CD4-positive, alpha-beta T cell treated with Interleukin-12 subunit alpha and Interleukin-12 subunit beta, for 1 hour (primary cell): ENCODE measurements at places on chromosomes 11 and 22.
A peak's percentile ranks its signal among the peaks of the same experiment; 100 is the strongest.

- no peak for DNase-seq
Measured at GRCh38 chr11:35918716-35919115, 25.1 kb upstream of the LDLRAD3 start.

DNA sequence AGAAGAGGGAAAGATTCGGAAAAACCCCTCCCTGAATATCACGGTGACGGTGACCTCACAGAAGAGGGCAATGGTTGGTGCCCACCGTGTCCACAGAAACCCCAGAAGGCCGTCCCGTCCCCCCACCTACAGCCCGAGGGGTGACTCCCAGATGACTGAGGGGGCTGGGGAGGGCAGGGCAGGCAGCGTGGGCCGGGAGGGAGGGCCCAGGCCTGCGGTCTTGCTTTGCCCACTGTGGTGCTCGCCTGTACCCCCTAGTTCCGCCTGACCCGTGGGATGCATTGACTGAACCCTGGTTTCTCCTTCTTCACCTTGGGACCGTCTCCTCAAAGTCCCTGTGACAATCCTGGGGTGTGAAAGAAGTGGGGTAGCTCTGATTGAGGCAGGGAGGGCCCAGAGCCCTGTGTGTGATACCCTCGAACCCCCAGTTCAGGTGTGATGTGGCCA is 526.7 kb downstream of the BRD1 start:
- DNase-seq, result no peak

DNA sequence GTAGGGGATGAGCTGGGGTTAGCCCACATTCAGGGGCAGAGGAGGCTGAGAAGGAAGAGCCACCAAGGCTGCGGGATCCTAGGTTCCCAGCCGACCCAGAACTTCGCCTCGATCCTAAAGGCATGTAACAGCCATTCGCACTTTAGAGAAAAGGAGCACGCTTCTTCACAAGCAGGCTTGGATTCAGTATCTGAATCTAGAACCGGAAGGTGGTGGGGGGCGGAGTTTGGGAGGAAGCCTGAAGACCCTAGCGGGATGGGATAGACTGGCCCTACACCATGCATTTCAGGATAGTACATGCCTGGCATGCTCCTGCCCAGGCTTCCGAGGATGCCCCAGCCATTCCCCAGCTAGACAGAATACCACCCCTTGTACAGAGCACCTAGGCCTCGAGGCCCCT is 4.4 kb downstream of the SCARF2 start:
- DNase-seq, result no peak

- no peak for DNase-seq
Measured at GRCh38 chr11:42913731-42914130, 398.1 kb upstream of the API5 start.

GRCh38 chr11:104979839-104980238 is 11.5 kb upstream of the CASP4 start:
- DNase-seq, result no peak

DNA sequence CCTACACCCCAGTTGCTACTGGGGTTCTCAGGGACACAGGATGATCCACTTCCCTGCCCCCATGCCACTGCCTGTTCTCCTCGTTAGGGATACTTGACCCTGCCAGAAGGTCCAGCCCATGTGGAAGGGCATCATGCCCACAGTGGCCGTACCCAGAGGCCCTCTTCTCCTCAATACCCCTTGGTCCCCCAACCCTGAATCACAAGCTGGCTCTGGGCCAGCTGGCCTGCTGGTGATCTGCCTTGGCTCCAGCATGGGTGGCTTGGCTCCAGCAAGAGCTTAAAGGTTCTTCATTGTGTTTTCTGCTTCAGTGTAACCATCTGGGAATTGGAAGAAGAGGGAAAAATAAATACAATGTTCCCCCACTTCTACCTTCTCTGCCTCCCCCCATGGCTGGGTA is 11.1 kb upstream of the TPBGL start:
- no peak for DNase-seq

DNA sequence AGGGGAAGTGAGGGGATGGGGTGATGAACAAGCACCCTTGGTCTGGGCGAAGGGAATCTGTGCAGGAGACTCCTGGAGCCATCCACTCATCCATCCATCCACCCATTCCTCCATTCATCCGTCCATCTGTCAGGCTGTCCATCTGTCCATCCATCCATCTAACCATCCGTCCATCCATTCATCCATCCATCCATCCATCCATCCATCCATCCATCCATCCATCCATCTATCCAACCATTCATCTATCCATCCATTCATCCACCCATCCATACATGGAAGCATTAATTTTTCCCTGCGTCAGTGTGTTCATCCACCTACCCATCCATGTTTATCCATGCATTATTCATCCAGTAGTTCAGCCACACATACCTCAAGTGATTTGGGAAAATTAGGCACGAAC is 32.0 kb downstream of the WNT11 start:
- no peak for DNase-seq

DNA sequence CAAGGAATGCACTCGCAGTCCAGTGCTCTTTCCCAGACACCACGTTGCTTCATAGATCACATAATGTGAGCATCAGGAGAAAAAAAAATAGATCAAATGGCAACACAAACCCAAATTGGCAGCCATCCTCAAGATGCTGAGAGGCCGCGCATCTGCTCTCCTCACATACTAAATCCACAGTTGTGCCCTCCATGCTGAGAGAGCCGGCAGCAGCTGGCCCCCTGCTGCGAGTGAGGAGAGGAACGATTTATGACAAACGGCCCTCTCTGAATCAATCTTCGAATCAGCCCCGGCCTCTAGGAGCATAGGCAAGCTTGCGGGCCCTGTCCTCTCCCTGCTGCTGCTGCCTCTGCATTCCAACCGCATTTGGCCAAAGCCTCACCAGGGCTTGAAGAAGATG is 159.9 kb upstream of the TENM4 start:
- no peak for DNase-seq

- DNase-seq, result no peak
Measured at GRCh38 chr11:117443266-117444186, 115.9 kb downstream of the CEP164 start.

- no peak for DNase-seq
Measured at GRCh38 chr22:41106122-41106968, 14.0 kb downstream of the EP300 start.

DNA sequence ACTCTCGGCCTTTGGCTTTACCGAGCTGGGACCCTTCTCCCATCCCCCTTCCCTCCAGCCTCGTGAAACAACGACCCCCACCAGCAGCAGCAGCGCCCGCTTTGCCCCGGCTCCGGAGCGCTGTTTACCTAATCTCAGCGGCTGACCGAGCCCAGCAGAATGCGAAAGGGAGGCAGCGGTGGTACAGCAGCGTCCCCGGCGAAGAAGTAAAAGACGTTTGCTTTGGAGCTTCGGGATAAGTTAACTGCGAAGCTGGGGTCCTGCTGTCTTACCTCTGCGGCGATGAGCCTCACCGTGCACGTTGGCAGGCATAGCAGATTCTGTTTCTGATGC is 2.0 kb upstream of the LARGE1 start:
- DNase-seq, result no peak

GRCh38 chr22:40855071-40855978 is 1.1 kb downstream of the ST13 start:
- DNase-seq, result peak; percentile 25

GRCh38 chr11:119062779-119063178 is 4.8 kb upstream of the VPS11 start:
- DNase-seq, result no peak

DNA sequence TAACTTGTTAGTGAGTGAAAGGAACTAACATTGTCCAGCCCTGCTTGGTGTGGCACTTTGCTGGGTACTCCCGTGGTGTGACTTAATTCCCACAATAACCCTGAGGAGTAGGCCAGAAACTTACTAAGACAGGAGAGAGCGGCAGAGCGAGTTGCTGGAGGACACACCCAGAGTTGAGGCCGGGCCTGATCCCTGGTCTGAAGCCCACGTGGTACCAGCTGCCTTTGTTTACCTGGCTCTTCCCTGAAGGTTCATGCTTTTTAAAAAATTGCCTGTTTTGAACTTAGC is 594 bp downstream of the MPST start:
- no peak for DNase-seq

- no peak for DNase-seq
Measured at GRCh38 chr11:27118371-27118770, 77.8 kb downstream of the BBOX1 start.

- no peak for DNase-seq
Measured at GRCh38 chr22:46245511-46245910, 4.6 kb downstream of the CDPF1 start.

DNA sequence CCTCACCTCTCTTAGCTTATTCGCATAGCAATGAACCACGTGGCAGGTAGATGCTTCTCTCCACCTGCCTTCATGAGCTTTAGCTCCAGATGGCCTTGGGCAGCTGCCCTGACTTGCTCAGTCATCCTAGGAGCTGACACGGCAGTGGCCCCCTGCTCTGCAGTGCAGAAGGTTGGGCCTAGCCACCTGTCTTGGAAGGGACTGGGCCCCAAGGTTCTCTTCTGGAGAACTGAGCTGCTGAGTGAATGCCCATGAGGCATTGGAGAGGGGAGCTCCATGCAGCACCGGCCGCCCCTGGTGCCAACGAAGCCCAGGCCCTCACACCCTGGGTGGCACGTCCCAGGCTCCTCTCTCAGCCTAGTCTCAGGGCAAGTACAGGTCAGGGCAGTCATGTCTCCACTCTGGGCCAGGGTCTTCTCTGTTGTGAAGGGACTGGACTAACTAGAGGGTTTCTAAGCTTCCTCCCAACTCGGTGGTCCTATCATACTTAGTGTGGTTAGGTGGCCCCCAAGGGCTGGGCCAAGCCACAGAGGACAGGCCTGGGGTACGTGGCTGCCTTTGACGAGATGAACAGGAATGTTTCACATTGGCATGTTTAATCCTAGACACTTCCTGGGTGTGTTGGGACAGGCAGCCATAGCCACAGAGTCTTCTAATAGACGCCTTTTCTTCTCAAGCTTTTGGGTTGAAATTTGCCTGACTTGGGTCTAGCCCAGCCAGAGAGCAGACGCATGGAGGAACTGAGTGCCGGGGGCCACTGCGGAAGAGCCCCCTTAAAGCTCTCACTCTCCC is 47.9 kb downstream of the ALX4 start:
- no peak for DNase-seq

DNA sequence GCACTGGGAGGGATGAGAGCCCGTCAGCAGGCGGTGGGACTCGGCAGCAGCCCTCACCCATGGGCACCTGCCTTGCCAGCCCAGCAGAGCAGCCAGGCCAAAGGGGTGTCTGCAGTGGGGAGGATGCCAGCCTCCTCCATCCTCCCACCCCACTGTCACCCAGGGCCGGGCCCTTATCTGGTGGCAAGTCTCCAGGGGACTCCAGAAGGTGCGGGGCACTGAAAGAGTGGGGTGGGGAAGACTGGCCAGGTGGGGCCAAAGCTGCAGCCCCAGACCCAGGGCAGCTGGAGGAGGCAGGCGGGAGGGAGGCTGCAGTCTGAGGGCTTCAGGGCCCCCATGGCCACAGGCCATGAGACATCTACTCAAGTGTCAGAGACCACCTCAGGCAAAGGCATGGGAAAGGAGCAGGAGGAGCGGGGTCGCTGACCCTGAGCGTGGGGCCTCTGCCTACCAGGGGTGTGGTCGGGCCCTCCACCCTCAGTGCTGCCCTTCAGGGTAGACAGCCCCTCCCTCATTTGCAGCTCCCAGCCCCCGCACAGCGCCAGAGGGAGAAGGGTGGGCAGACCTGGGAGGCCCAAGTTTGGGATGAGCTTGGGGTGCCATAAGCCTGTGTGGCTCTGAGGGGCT is 3.5 kb downstream of the DGCR6L start:
- DNase-seq, result no peak

DNA sequence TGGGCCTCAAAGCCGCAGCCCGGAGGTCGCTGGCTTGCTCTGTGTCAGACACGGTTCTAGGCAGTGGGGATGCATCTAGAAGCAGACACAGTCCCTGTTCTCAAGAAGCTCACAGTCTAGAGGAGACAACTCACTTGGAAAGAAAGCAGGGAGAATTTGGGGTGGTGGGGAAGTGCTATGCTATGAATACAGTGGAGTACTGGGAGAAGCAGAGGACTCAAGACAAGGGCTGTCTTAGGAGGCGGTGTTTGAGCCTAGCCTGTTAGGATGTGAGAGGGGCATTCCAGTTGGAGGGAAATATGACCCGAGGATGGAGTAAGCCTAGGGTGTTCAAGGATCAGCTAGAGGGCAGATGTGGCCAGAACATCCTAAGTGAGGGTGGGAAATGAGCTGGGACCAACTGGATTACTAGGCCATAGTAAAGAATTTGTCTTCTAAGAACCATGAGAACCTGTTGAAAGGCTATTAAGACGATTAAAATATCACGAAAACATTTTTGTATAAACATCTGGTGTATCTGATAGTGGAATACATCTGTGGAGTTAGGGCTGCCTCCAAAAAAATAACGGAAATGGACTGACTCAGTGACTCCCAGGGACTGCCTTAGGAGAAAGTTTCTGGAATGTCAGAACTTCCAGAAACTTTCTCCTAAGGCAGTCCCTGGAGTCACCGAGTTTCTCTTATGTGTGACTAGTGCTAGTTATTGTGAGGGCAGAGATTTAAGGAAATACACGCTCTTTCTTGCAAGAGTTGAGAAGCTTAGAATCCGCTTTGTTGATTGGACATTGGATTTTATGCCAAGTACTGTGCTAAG is 1.1 kb upstream of the PITPNB start:
- DNase-seq, result no peak

- no peak for DNase-seq
Measured at GRCh38 chr22:35752006-35752862, 34.6 kb downstream of the APOL5 start.

GRCh38 chr11:3341298-3341697 is 37.6 kb downstream of the ZNF195 start:
- peak; percentile 63 for DNase-seq

DNA sequence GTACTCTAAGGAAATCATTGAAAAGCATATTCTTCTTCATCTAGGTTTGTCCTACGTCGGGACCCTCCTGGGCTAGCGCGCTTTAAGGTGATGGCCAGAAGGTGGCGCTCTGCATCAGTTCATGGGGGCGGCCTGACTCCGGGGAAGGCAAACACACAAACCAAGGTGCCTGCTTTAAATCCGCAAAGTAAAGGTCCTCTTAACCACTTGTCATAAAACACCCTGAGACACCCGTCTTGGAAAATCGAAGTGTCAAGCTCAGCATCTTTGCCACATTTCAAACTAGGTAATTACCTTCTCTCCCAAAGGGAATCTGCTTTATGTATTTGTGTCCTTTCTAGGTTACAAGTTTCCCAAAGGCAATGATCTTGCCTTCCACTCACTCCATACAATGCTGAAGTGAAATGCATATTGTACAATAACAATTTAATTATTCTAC is 33.9 kb downstream of the LMO2 start:
- peak; percentile 66 for DNase-seq

- peak; percentile 61 for DNase-seq
Measured at GRCh38 chr11:18650859-18651557, 16.9 kb upstream of the SPTY2D1 start.

- DNase-seq, result no peak
Measured at GRCh38 chr22:37734964-37735451, 38.2 kb downstream of the TRIOBP start.

- DNase-seq, result no peak
Measured at GRCh38 chr22:32571761-32572160, 97.2 kb downstream of the FBXO7 start.

- DNase-seq, result no peak
Measured at GRCh38 chr11:35413598-35413997, 5.8 kb downstream of the SLC1A2 start.

GRCh38 chr11:64853709-64854108 is 9.3 kb upstream of the CDC42BPG start:
- DNase-seq, result peak; percentile 59
